Stimulated activated CD8-positive, alpha-beta memory T cell treated with anti-CD3 and anti-CD28 coated beads, Interleukin-15, amount 100 ng/mL, for 4 hours (primary cell): ENCODE measurements at places on chromosomes 3 and 15.

DNA sequence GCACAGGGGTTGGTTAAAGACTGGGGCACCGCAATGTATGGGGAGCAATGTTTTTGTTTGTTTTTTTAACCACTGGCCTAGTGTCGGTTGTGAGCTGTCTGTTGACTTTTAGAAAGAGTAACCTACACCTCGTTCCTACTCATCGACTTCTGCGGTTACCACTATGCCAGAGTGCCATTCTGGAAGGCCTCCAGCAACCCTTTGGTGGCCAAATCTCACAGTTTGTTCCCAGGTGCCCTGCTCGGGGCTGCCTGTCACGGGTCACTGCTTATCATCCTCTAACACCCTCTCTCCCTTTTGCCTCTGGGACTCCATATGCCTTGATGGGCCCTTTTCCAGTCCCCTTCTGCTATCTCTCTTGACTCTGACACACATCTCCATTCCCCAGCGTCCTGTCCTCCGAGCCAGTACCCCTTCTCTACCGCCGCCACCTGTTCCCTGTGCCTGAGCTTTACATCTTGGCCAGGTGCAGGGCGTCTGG lies 290.4 kb upstream of the C2CD4B start:
- no peak for DNase-seq

- DNase-seq: no peak
Measured at GRCh38 chr3:105518806-105519418, 152.2 kb downstream of the ALCAM start.

DNA sequence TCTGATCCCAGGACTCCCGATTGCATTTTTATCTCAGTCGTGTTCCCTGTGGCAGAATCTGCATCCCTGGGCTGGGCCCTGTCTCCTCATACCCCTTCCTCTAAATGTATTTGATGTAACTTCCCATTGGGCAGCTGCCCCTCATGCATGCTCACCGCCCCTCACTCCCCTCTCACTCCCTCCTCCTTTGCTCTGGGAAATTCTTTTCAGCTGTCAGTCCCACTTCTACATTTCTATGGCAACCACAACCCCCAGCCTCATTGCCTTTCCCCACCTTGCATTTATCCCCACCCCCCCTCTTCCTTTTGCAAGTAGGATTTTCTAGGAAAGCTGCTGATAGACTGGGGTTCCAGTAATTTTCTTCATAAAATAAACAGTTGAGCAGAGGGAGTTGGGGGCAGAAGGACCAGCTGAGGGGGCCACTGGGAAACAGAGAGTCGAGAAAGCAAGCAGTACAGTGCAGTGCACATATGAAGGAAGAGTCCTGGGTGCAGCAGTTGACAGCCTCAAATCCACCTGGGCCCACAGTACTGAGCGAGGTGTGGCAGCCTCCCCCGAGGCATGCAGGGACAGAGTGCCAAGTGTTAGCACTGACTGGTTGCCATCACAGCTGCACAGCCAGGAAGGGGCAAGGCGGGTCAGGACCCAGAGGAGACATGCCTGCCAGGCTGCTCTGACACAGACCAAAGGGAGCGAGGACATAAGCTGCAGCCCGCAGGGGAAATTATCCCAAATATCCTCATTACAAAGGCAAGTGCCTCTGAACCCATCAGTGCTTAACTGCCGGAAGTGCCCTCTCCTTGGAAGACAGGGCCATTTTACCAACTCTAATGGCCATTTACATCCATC lies 476.3 kb downstream of the EPHB1 start:
- DNase-seq: no peak

DNA sequence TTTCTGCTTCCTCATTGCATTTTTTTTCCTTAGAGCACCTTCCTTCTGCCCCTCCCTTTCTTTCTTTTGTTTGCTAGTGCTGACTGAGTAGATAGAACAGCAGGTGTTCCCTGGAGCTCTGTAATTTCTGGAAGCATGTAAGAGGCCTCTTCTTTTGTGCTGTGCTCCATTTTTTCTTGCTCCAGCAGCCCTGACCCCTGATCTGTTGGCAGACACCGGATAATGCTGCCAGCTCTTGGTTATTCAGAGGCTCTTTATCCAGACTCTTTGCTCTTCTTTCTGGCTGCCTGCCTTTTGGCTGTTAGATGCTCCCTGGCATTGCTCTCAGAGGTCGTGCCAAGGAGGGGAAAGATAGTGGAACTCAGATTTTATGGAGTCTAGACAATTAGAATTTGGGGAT lies 104.4 kb upstream of the RBMS3 start:
- no peak for DNase-seq

GRCh38 chr3:160134964-160135363 lies 90.3 kb upstream of the C3orf80 start:
- no peak for DNase-seq

GRCh38 chr3:22236490-22237270 lies 485.7 kb upstream of the ZNF385D start:
- DNase-seq: no peak

DNA sequence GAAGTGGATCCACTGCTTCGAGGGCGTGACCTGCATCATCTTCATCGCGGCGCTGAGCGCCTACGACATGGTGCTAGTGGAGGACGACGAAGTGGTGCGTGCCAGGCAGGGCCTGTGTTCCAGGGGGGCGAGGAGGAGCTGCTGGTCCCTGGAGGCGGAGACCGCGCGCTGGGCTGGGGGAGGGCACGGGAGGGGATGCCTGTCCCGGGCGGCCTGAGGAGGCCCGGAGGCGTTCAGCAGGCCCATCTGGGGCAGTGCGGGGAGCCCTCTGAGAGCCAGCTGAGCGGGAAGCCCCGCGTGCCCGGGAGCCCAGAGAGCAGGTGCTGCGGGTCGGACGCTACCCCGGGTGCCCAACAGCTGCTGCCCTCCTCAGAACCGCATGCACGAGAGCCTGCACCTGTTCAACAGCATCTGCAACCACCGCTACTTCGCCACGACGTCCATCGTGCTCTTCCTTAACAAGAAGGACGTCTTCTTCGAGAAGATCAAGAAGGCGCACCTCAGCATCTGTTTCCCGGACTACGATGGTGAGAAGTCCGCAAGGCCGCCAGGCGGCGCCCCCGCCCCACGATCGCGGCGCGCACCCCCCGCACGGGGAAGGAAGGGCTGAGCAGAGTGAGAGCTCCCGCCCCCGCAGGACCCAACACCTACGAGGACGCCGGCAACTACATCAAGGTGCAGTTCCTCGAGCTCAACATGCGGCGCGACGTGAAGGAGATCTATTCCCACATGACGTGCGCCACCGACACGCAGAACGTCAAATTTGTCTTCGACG lies 2.9 kb downstream of the GNAT1 start:
- peak; percentile 78 for DNase-seq

DNA sequence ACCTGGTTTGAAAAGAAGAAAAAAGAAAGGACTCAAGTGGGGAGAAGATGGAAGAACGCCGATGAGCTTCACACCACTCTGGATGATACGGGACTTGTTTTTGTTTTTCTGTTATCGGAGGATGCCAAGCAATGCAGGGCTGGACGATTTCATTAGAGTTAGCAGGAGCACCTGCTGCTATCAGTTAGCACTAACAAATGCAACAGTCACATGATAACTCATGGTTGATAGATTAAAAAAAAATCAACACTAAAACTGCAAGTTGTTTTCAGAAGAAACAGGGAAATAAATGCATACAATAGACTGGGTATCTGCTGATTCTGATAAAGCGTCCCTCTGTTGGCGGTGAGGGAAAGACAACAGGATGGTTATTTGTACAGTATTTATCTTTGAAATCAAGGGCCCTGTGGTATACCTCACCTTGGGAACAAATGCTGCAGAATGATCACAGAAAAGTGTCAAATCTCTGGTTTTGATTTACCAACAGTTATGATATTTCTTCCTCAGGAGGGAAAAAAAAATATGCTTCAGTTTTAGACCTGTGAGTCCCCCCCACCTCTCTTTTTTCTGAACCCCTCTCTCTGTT lies 575.1 kb downstream of the FOXP1 start:
- DNase-seq: no peak

- no peak for DNase-seq
Measured at GRCh38 chr3:159911664-159912037, 77.0 kb upstream of the IL12A start.

- no peak for DNase-seq
Measured at GRCh38 chr3:150410311-150411105, 2.4 kb downstream of the TSC22D2 start.

- no peak for DNase-seq
Measured at GRCh38 chr3:196339493-196340254, 1.5 kb upstream of the TM4SF19 start.

DNA sequence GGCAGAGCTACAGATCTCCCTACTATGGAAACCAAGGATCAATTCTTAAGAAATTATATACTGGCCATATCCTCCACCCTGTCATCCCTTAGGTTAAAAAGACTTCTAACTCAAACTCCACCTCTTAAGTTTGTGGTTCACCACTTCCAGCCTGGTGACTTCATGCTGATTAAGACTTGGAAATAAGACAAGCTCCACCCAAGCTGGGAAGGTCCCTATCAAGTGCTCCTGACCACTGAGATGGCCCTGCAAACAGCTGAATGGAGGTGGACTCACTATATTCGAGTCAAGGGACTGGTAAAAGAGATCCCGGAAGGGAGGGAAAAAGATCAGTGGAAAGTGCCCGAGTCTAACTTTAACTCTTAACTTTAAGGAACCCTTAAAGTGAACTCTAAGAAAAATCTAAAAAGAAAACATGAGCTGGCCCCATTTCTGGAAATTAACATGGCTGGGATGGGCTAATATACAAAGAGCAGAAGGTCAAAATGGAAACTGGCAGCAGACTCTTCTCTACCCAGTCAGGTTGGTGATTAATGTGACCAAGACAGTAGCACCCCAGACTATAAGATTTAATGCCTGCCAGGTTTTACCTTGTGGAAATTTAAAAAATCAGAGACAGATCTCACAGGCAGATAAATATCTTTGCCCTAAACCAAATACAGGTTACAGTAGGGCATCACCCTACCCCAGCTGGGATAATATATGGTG lies 43.9 kb downstream of the PPCDC start:
- no peak for DNase-seq

GRCh38 chr3:30408105-30408557 lies 198.3 kb upstream of the TGFBR2 start:
- no peak for DNase-seq

DNA sequence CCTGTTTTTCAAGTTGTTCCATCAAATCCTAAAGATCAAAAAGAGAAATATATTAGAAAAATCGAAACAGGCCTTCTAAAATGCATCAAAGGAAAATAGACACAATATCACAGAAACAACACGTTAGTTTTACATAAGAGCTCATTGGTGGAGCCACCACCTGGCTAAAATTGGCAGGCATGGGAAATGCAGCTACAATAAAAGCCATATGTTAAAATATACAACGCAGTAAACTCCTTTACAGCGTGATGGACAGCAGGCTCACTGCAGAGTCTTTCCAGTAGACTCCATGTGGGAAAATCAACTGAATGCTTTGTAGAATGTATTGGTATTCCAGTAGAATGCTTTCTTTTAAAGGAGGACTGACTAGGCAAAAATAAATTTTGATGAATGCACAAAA lies 40.9 kb upstream of the MYO5C start:
- no peak for DNase-seq

GRCh38 chr3:54784021-54784420 lies 143.8 kb downstream of the LRTM1 start:
- no peak for DNase-seq

DNA sequence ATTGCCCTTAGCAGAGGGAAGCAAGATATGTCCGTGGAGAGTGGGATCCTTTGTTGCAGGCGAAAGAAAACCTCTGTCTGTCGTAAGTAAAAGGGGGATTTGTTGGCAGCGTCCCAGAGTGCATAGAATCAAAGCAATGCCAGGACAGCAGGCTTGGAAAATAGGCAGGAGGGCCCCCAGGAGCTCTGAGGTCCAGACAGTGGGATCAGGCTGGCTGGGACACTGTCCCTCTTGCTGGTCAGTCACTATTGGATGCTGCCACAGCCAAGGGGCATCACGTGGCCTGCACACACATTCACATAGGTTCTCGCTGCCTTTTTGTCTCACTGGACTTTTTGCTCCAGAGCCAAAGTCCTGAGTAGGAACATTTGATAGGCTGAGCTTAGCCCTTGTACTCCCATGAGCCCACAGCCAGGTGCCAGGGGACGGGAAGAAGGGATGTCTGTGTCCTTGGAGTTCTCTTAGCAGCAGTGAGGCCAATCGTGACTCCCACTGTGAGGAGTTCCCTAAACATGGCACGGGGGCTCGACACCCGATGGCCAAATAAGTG lies 10.7 kb downstream of the MUC20 start:
- no peak for DNase-seq

- no peak for DNase-seq
Measured at GRCh38 chr3:124258057-124258500, 266.2 kb upstream of the ROPN1 start.

GRCh38 chr15:98131924-98132323 lies 171.4 kb downstream of the ARRDC4 start:
- no peak for DNase-seq

- DNase-seq: no peak
Measured at GRCh38 chr3:28738425-28738824, 389.8 kb upstream of the AZI2 start.

DNA sequence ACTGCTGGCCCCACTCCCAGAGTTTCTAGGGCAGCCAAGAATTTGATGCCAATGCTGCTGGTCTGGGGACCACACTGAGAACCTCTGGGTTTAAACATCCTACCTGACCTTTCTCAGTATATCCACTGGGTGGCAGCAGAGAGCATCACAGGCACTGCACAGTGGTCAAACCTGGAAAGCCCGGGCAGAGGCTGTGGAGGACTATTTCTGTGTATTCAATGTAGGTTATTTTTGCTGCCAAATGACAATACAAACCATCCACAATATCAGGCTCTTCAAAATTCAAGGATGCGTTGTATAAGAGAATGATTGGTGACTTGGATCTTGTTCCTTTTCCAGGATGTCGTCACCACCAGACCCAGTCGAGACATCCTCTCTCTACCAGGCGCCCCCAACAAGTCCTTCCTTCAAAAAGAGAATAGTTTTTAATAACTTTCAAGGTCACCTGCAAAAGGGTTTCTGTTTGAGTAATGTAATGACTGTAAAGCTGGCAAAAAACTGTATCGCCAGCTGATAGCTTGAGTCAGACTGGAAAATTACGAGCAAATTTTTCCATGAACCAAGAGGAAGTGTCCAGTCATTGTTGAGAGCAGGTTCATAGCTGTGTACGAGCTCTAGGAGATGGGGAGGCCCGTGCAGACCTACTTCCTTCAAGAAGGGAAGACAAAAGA lies 30.5 kb upstream of the MYZAP start:
- no peak for DNase-seq

GRCh38 chr3:13016083-13016720 lies 57.0 kb downstream of the IQSEC1 start:
- no peak for DNase-seq

GRCh38 chr3:66317750-66318376 lies 97.1 kb downstream of the SLC25A26 start:
- DNase-seq: no peak

DNA sequence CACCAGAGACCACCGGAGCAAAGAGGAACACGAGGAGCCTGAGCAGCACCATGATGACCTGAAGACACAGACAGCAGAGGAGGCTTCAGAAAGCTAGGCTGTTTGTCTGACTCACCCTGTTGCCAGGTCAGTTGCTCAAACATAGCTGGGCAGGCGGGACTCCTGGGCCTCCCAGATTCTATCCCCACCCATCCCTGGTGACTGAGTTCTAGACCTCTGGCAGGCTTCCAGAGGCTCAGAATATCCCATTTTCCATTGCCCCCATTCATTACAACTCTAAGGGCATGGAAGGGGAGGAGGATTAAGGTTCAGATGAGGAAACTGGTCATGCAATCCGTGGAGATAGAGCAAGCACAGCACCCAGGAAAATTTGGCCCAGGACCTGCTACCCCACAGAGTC lies at the start of gene CDHR4:
Gene CDHR4 (minus strand): TSS at position 113 of the 400 bp plus-strand sequence. CDS start 61 bp downstream, at position 52.
- no peak for DNase-seq
